ENCODE measurements at places on chromosomes 16 and 17.

DNA sequence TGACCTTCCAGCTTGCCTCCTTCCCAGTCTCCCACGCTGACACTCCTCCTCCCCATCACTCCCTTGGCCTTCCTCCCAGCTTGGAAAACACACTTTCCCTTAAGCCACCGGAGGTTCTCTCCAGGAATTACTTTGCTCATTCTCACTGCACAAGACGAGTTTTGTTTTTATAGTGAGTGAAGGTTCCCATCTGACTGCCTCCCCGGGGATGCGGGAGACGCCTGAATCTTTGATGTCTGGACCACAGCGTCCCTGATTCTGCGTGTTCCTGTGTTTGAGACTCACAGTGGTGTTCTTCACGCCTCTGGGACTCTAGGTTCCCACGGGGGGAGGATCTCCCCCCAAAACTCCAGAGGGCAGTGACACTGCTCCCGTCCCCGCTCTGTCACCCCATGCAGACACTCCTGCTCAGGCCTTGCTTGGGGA is 2.0 kb downstream of the DNAI2 start:
- DNase-seq = no peak

DNA sequence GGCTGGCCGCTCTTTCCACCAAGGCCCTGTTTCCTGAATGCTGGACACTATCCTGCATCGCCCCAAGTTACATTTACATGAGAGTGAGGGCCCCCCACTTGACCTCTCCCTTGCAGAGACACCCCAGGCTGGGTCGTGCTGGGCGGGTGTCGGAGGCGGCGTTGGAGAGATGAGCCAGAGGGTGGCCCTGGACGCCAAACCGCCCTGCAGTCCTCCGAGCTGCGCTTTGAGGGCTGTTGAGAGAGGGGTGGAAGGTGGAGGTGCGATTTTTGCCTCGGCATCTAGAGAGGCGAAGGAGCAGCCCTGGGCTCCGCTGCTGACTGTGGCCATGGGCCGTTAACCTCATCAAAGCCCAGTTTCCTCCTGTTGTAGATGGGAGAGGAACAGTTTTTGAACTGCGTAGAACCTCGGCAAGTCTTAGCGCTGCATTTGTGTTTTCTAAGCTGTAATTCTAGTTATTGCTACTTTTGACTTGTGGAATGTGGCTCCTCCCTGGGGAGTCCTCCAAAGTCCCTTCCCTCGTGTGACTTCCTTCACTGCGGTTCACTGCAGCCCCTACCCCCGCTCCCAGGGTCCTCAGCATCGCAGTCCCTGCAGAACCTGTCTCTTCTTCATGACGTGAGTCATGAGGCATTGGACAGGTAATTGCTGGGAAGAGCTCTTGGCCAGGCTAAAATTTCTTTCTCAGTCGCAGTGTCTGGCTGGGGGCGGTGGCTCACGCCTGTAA is 986 bp upstream of the ELOB start:
- DNase-seq = no peak

- DNase-seq = no peak
These were observed 35.1 kb downstream of the SLC6A2 start for GRCh38 chr16:55690841-55691240.

DNA sequence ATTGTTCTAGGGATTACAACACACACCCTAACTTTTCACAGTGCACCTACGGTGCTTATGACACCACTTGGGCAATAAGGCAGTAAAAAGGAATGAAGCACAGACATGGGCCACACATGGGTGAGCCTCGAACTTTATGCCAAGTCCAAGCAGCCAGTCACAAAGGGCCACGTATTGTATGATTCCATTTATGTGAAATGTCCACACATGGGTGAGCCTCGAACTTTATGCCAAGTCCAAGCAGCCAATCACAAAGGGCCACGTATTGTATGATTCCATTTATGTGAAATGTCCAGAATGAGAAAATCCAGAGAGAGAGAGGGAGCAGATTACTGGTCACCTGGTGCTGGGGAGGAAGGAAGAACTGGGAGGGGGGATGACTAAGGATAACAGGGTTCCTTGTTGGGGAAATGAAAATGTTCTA is 22.2 kb downstream of the RMI2 start:
- DNase-seq = no peak

- no peak for DNase-seq
These were observed at the start of gene NLRC3 for GRCh38 chr16:3577302-3577752. Gene NLRC3 (minus strand): TSS chr16:3577403. CDS start chr16:3565036, 12,367 bp downstream.

DNA sequence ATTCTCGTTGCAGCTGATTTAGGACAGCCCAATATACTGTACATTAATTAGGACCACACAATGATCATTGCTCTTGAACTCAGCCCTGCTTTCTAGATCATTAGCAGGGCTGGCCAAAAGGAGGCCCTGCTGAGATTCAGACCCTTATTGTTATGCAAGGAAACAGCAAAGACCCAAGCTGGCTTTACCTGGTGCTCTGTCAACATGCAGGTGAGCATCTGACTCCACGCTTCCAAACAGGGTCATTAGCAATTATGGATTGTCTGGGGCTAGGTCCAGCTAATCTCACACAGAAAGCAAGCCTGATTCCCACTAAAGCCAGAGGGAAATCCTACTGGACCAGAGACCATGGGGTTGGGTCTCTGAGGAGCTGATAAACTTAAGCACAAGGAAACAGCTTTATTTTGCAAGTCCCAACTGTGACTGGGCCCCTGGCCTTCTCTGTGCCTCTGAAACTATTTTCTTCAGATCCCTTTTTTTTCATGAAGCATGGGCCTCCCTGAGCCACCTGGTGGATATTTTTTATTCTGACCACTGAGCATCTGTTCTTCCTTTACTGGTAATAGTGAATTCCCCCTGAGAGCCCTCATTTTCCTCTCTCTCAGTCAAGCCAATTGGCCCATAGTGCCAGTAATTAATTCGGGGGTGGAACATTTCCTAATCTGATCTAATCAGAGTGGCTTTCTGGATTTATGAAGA is 236.1 kb downstream of the GRIN2A start:
- DNase-seq = no peak

GRCh38 chr16:4894276-4895150 is 42.4 kb downstream of the PPL start:
- DNase-seq = no peak

- DNase-seq = no peak
These were observed 5.1 kb downstream of the ZFHX3 start for GRCh38 chr16:73042807-73043206.

GRCh38 chr16:22898874-22899348 is 84.9 kb downstream of the HS3ST2 start:
- peak; percentile 1 for DNase-seq

GRCh38 chr17:80002070-80002641 is 33.5 kb downstream of the TBC1D16 start:
- DNase-seq = no peak

DNA sequence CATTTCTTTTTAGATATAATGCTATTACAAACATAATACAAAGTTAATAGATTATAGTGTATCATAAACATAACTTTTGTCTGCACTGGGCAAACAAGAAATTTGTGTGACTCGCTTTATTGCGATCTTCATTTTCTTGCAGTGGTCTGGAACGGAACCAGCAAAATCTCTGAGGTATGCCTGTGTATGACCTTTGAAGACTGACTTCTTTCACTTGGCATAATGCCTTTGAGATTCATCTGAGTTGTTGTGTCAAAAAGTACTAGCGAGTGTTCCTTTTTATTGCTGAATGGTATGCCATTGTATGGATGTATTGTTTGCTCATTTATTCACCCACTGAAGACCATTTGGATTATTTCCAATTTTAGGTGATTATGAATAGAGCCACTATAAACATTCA is 69.2 kb downstream of the TANC2 start:
- DNase-seq = peak; percentile 8

GRCh38 chr16:84042879-84043485 is 387 bp upstream of the SLC38A8 start:
- DNase-seq = no peak

- DNase-seq = no peak
These were observed 4.5 kb downstream of the AXIN2 start for GRCh38 chr17:65556910-65557348.

GRCh38 chr17:65794572-65794971 is 233.1 kb upstream of the AXIN2 start:
- no peak for DNase-seq

DNA sequence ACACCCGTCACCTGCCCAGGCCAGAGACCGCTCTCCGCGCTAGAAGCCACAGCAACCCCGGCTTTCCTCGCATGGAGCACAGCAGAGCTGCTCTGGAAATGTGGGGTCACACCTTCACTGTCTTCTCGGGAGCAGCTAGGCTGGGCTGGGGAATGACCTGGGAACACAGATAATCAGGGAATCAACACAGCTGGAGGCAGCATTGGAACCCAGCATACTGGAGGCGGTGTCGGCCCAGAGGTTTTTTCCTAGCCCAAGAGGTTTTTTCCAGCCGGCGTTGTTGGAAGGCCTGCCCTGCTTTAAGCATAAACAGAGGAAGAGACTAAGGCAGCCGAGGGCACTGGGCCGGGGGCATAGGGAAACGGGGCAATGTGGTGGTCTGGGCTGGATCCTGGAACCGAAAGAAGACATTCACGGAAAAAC is 791 bp upstream of the PLD6 start:
- DNase-seq = no peak

GRCh38 chr17:61294286-61294685 is 105.4 kb upstream of the TBX2 start:
- no peak for DNase-seq

DNA sequence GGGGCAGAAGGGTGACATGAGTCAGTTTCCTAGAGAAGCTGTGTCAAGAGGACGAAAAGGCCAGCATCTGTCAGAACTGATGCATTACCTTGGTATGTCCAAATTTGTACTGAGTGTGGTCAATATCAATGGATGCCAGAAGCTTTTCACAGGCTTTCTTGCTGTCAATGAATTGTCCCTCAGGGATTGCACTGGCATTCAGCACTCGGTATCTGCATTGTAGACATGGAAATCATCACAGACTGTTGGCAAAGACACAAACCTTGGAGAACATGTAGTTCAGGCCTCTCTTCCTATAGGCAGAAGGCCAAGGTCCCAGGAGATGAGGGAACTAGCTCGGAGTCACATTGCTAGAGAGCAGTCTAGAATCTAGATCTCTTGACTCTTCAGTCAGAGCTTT is 16.6 kb downstream of the MYH3 start:
- no peak for DNase-seq

DNA sequence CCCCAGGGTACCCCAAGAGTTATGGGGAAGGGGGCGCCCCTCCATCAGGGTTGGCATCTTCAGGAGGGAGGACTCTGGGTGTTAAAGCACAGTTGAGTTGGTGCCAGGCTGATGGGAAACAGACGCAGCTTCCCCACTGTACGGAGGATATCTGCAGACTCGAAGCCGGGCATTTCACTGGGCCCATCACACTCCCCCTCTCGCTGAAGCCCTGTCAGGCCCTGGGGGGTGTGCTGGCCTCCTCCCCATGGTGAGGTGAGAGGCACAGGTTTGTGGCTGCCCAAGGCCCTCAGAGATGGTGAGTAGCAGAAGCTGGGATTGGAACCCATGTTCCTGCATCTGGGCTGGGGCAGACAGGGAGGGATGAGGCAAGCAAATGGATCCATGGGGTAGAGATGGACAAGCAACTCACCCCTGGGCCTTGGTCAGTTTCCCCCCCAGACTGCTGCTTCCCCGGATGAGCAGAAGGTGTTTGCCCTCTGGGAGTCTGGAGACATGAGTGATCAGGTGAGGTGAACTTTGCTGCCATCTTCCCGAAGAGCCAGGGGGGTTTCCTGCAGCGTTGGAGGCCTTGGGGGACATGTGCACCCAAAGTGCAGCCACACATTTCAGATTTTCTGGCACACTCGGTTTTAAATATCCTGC is 31.0 kb downstream of the POLR3E start:
- no peak for DNase-seq

DNA sequence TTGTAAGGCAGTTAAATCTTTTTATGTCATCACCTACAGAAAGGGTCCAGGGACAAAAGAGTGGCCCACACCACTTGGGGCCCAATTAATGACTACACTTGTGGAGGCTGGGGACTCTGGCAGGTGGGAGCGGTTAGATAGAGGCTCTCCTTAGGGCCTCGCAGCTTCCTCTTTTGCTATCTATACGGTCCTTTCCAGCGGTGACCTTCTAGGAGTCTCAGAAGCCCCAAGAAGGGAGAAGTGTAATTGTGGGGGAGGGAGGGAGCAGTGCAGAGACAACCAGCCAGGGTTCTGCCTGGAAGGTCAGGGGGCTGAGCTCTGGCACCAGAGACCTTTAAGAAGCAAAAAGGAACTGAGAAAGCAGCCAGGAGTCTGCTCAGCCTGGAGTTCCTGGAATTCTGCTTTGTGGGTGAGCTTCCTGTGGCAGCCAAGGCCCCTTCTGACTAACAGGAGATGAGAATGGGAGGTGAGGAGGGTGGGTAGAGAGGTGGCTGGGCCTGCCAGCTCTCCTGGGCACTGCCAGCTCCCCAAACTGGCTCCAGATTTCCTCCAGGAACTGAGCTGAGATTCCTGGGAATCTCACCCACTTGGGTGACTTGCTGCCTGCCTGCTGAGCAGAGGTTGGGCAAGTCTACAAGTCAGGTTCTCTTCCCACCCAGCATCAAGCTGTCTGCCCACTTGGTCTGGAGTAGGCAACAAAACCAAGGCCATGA is 16.3 kb upstream of the MAP3K14 start:
- no peak for DNase-seq

- no peak for DNase-seq
These were observed 41.8 kb downstream of the NOL11 start for GRCh38 chr17:67759355-67760171.

DNA sequence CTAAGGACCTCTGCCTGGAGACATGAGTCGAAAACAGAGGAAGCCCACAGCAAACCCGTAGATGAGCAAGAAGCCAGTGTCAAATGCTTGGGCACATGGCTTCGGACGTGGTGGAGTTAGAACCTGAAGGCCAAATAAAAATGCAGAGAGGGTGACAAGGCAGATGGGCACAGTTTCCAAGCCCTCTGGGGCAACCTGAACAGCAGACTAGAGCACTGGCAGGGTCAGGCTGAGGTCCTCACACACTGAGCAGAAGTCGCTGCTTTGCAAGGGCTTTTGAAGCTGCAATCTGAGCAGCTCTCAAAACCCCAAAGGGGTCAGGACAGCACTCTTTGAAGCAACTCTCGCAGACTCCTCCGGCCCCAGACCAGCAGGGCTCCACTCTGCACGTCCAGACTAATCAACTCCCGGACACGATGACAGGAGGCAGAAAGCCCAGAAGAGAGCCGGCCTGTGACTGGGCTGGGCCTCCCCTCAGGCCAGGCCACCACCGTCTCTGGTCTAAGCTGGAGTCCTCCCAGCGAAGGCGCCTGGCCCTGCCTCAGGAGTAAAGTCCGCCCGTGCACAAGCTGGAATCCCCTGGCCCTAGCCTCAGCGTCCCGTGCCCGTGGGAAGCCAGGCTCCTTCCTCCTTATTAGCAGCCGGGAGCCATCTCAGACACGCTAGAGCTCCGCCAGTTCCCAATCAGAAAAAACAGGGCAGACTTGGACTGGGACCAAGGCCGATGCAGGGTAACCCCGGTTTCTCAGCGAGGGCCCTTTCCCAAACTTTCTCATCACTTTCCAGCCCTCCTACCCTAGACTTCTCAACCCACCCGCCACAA is 924 bp downstream of the SMARCD2 start:
- DNase-seq = no peak

GRCh38 chr17:32876417-32877163 is at the start of gene MYO1D:
Gene MYO1D (minus strand): TSS chr17:32877124. CDS start chr17:32876872, 252 bp downstream.
- DNase-seq = no peak

GRCh38 chr17:44004077-44004760 is at the start of gene NAGS:
Gene NAGS (plus strand): TSS chr17:44004622. CDS start chr17:44004664, 42 bp downstream.
- DNase-seq = no peak

GRCh38 chr17:65455972-65456343 is 105.5 kb downstream of the AXIN2 start:
- no peak for DNase-seq

Data from AG09319 (cell line).